IPS DF 19.7 (cell line): ENCODE measurements at places on chromosomes 11 and 22.

- no peak for DNase-seq
Measured at GRCh38 chr11:22923561-22923960, 63.3 kb upstream of the CCDC179 start.

GRCh38 chr11:44165432-44165831, 70.0 kb downstream of the EXT2 start:
- DNase-seq, result no peak

- no peak for DNase-seq
Measured at GRCh38 chr11:44982496-44983062, 31.9 kb upstream of the TP53I11 start.

- no peak for DNase-seq
Measured at GRCh38 chr11:13145461-13145860, 132.1 kb upstream of the BMAL1 start.

DNA sequence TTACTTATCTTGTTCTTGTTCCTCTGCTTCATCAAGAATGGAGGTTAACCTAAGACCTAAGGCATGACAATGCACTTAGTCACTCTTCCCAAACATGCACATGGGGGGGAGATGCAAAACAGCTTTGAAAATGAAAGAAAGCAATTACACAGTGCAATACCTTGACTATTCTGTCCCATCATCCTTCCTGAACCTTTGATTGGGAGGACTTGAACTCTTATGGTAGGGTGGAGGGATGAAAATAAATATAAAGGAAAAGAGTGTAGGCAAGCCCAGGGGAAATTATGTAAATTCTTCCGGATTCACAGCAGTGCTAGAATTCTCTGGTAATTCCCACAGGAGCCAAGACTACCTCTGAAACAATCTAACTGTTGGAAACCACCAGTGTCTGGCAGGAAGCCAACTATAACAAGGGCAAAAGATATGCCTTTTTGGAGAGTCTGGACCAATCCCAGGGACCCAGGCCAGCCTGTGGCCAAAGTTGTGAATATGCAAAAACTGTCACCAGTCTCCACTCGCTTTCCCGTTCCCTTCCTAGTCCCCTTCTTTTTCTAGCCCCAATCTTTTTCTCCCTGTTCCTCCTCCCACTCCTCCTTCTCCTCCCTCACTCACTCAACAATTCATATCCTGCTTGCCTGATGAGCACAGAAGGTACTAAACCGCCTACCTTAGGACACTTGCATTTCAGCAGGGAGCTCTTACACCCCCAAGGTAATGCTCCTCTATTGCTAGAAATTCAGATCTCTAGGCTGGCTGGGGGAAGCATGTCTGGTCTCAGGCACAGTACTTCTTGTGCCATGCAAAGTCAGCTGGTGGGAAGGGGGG, 2.5 kb upstream of the RCN1 start:
- DNase-seq, result no peak

DNA sequence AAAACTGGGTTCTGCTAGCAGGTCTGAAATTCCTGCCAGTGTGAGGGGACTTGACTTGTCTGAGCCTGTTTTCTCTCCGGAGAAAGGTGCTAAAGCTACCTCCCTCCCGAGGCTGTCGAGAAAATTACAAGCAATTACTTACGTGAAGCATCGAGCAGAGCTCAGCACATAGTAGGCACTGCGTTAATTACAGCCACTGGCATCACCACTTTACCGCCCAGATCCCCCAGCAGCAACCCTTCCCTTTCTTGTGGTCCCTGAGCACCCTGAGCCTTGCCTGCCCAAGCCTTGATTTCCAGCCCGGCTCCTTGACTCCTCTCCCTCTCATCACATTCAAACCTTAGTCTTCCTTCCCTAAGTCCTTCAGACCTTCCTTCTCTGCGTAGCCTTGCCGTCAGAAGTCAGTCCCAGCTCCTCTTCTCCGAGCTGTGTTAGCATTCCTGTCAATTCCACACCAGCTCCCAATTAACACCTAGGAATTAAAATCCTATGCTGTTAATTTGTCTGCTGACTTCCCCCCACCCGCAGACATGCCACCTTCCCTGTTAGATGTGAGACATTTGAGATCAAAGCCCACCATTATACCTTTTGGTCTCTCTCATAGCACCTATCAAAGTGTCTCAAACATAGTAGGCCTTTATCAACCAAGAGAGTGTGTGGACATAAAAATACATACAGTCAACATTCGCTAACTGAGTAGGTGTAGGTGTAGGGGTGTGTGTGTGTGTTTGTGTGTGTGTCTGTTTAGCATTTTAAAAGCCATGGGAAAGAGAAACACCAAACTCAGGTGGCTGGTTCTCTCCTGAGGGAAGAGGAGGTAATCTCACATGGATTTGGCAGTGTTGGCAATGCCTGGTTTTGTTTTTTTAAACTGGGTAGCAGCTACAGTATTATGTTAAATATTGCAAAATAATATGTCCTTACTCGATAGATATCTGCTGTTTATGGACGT, 2.8 kb upstream of the KCNJ5 start:
- DNase-seq, result no peak

- DNase-seq, result no peak
Measured at GRCh38 chr11:118161786-118162185, 9.2 kb upstream of the SCN4B start.

GRCh38 chr22:23913306-23913660, 19.1 kb downstream of the MIF start:
- no peak for DNase-seq

- DNase-seq, result no peak
Measured at GRCh38 chr11:108786281-108786990, 121.6 kb downstream of the DDX10 start.

DNA sequence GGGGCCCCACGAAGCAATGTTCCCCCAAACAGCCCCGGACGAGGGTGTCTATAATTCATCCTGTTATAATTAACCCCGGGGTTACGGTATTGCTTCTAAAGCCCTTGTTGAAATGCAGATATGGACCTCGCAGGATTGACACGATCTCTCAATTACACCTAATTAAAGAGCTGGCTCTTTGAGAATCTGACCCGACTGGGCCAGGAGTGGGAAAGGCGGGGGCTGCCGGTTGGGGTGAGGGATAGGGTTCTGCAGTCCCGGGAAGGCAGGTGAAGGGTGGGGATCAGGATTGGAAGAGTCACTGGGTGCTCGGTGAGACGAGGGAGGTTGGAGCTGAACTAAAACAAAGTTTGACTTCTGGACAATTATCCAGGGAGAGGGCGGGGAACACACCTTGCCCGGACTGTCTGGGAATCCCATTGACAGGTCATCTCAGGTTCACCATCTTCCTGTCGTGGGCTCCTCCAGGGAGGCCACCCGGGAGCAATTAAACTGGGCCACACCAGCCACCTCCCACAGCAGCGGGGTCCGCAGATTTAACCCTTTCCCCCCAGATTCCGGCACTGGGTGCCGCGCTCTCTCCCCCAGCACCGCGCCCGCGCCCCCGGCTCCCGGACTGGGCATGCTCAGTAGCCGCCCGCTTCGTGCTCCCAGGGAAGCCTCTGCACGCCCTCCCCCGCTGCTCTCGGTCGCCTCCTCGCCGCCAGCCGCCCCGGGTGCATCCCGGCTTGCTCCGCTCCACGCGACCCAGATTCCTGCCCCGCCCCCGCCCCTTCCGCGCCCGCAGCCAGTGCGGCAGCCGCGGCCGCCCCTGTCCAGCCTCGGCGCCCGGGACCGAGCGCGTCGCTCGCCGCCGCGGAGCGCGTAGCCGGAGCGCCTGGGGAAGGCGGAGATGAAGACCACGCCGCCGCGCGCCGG, at the start of gene ELMOD1:
TSS of gene ELMOD1 (plus strand) at position 688 of the 918 bp plus-strand sequence. CDS start 27,043 bp downstream, outside the sequence.
- DNase-seq, result no peak
